ENCODE measurements at places on chromosomes 3 and 15.

DNA sequence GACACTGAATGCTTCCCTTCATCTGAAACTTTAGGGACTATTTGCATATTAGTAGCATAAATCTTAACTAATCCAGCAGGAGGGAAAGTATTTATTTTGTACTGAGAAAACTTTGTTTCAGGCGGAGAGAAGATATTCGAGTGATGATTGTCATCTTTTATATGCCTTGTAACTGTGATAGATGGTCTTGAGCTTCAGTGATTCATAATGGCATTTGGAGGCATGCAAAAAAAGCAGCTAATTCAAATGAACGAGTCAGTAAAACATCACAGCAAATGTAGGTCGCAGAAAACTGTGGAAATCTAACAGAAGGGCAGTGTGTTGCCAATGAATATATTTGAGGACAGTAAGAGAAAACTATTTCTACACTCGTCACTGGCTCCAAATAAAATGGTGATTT lies 643.7 kb upstream of the NAALADL2 start:
- no peak for DNase-seq

DNA sequence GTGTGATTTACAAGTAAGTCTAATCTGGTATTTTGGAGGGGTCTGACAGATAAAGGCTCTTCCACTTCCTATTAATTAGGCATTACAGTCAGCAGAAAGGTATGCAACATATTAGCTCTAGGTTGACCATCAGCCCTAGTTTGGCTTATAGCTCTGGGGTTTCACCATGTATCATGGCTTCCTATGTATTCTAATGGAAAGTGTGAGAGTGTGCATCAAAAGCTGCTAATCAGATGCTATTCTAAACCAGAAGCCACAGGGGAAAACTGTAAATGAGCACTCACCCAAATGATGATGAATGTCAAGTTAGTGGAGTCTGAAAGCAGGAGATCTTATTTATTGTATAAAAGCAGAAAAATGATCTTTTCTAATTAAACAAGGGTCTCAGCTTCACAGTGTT lies 149.2 kb upstream of the MITF start:
- no peak for DNase-seq

DNA sequence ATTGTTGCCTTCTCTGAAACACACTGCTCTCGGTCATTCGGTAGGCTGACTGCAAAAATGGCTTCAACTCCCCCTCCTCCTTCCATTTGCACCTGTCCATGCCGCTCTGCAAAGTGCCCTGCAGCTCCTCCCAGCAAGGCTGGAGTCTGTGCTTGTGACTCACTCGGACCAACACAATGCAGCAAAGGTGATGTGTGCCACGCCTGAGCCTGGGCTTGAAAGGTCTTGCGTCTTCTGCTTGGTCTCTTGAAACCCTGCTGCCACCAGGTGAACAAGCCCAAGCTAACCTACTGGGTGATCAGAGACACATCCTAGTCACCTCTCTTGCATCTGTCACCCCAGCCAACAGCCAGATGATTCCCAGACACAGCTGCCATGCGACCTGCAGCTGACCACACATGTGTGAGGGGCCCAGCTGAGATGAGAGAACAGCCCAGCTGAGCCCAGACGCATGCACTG lies 71.1 kb downstream of the MGLL start:
- no peak for DNase-seq

DNA sequence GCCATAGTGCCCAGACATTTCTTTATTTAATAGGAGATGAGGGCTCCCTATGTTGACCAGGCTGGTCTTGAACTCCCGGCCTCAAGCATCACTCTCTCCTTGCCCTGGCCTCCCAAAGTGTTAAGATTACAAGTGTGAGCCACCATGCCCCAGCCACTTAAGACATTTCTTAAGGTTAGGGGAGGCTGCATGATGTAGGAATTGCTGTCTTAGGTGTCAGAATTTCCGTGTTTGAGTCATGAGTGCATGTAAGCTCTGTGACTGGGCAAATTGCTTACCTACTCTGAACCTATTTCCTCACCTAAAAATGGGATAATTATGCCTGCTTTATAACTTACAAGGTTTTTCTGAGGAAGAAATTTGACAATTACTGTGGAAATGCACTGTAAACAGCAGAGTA lies 34.2 kb upstream of the SIAH2 start:
- DNase-seq, result no peak

GRCh38 chr15:72068856-72069255 lies 49.1 kb downstream of the MYO9A start:
- DNase-seq, result no peak

- DNase-seq, result no peak
Measured at GRCh38 chr15:53955396-53955795, 22.8 kb upstream of the UNC13C start.

DNA sequence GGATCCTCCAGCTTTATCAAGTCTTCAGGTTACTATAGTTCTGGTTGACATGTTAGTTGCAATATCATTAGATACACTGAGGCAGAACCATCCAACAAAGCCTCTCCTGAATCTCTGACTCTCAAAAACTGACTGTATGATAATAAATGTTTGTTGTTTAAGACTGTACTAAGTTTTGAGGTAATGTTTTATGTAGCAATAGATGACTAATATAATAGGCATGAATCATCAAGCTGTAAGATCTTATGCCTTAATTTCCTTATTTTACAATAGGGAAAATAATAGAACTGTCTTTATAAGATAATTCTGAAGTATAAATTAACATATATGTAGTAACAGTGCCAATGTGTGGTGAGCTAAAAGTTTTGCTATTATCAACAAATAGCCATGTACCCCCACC lies 88.9 kb upstream of the TBC1D5 start:
- no peak for DNase-seq

DNA sequence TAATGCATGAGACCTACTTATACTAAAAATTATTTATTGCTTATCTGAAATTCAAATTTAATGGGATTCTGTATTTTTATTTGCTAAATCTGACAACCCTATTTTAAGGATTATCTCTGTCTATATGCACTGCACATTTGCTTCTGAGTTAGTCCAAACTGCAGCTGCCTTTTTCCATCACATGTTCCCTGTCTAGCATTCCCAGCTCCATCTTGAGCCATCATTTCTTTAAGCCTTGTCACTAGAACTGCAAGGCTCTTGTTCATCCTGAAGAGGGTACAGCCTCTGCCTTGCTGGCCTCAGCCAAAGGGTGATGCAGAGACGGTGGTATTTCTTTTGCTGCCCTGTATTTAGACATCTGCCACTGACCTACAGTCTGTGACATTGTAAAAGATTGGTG lies 125.8 kb upstream of the STT3B start:
- DNase-seq, result no peak

DNA sequence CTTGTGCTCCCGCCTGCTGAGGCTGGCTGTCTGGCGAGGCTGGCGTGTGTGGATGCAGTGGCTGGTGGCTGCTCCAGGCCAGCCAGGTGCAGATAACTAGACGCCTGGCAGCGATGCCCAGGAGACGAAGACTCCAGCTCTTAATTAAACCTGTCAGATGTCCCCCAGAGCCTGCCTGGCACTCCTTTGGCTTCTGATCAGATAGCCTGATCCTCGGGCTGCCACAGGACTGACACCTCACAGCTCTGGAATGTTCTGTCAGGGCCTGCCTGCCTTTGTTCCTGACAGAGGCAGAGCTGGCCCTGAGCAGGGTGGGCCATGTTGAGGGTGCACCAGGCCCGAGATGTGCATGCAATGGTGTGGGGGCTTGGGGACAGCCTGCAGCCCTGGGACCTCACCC lies 36.5 kb downstream of the PLXNA1 start:
- DNase-seq, result no peak

- no peak for DNase-seq
Measured at GRCh38 chr15:52392008-52392687, 96.5 kb upstream of the MYO5C start.

DNA sequence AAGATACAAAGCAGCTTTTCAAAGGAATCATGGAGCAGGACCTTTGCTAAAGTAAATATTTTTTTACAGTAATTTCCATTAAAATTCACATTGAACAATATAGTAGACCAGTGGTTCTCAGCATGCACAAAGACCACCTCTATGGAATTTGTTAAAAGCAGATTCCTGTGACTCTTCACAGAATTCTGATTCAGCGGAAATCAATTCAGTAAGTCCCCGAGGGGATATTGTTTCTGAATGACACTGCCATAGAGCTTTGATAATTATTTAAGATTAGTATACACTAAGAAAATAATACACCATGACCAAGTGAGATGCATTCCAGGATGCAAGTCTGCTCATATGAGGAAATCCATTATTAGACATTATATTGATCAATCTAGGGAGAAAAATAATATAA lies 161.9 kb upstream of the TNIK start:
- no peak for DNase-seq

- DNase-seq, result no peak
Measured at GRCh38 chr15:75891895-75892294, 11.8 kb upstream of the FBXO22 start.

- DNase-seq, result no peak
Measured at GRCh38 chr15:45417303-45417950, 39.1 kb upstream of the GATM start.

DNA sequence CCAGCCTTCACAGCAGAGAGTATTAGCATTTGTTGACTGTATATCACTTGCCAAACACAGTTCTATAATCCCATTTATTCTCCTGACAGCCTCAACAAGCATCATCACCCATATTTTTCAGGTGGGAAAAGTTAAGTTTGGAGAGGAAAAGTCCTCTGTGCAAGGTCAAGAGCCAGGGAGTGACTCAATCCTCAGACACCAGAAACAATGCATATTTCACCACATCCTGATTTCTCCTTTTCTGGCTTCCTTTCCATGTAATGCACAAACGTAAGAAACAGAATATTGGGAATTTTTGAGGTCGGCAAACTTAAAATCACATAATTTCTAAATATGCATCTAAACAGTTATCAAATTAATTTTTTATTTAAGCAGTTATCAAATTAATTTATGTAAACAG lies 116.0 kb upstream of the GADL1 start:
- no peak for DNase-seq

DNA sequence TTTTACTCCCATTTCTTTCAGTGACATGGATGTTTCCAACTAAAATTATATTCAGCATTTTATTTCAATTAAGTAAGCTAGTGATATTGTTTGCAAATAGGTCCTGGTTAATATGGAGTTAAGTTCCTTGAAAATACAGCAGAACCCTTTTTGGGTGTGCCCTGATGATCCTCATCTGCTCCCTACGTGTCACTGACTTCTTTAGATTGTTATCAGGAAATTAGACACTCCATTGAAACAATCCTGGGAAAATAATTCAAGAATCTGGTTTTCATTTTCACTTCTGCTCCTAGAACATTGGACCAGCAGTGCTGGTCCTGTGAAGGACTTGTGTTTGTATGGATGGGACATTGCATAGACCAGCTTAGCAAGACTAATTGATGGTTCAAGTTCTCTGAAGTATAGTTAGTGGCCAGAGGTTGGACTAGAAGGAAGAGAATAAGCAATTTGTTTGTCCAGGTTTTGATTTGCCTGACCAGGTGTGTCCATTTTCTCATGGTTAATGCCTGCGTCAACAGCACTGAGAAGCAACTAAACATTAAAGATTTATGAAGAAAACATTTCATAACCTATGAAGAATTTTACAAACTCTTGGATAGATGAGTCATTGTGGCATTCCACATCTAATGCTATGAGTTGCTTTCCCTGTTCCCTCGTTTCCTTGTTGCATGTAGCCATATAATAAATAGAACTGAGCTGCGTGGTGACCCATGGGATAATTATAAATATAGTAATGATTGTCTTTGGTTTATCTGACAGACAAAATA lies 95.8 kb downstream of the ZPLD1 start:
- no peak for DNase-seq

- DNase-seq, result no peak
Measured at GRCh38 chr15:101498076-101498716, 8.7 kb upstream of the PCSK6 start.

GRCh38 chr3:194329583-194329965 lies 21.6 kb downstream of the CPN2 start:
- no peak for DNase-seq

- no peak for DNase-seq
Measured at GRCh38 chr3:167451282-167451681, 22.6 kb downstream of the SERPINI2 start.

GRCh38 chr3:40720863-40721262 lies 196.1 kb downstream of the ZNF621 start:
- no peak for DNase-seq

DNA sequence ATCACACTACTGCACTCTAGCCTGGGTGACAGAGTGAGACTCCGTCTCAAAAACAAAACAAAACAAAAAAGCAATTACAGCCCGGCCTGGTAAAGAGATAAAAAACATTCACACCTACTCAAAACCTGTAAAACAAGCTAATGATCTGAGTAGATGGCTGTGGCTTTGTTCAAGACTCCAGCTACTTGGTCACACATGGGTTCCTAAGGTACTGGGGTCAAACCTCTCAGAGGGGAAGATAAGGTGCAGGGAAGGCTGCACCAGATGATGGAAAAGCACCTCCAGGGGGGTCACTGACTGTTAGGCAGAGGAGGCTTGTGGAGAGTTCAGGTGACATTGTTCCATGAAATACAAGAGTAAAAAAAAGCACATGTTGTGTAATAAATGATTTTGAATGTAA lies 450.2 kb upstream of the WNT5A start:
- no peak for DNase-seq

GRCh38 chr3:126112531-126113237 lies 28.8 kb upstream of the SLC41A3 start:
- DNase-seq, result no peak

- DNase-seq, result no peak
Measured at GRCh38 chr15:100705841-100706240, 103.5 kb downstream of the ASB7 start.

GRCh38 chr15:35120173-35120572 lies 35.1 kb upstream of the NANOGP8 start:
- DNase-seq, result no peak

DNA sequence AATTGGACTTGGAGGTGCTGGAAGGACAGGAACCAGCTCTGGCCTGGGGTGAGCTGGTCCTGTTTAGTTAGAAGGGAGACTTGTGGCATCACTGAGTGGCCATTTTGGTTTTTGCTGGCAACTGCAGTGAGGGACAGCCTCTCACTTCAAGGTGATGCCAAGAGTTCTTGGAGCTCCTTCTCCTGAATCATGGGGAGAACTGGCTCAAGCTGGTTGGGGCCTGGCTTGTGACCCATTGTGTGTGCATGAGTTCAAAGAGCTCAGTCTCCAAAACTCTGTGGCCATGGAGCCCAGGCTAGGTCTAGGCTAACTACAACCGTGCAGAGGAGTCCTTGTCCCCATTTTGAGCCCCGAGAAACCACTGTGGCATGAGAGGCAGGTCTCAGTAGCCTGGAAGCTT lies 60.1 kb upstream of the ZNF148 start:
- no peak for DNase-seq

DNA sequence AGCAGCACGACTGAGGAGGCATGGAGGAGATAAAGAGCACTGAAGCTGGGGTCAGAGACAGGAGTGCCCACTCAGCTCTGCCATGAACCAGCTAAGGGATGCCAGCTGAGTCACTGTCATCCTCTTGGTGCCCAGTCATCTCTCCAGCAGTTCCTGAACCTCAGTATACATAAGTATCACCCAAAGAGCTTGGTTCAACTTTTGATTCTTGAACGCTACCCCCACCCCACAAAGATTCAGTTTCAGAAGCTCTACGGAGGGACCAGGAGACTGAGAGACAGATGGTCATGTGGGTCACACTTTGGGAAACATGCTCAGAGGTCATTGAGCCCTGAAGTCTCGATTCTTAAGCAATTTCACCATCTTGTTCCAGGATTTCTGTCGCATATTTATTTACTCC lies 108.4 kb downstream of the ALDH1A2 start:
- no peak for DNase-seq

- DNase-seq, result no peak
Measured at GRCh38 chr3:94256888-94257813, 194.3 kb downstream of the NSUN3 start.

Measured in hypothalamus (tissue), 51 donors.